ENCODE measurements at places on chromosomes 16 and 17.

DNA sequence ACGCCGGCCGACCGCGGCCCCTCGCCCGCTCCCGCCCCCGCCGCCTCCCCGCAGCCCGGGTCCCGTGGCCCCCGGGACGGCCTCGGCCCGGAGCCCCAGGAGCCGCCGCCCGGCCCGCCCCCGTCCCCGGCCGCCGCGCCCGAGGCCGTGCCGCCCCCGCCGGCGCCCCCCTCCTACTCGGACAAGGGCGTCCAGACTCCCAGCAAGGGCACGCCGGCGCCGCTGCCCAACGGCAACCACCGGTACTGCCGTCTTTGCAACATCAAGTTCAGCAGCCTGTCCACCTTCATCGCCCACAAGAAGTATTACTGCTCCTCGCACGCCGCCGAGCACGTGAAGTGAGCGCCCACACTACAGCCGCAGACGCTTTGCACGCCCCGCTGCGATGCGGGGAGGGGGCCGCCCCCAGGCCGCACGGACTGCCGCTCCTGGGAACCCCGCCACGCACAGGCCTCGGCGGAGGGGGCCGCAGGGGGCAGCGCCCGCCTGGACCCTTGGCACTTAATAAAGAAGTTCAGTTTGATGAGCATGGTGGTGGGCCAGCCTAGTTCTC, 35.5 kb upstream of the ZC3H18 start:
- peak; percentile 14 for DNase-seq

DNA sequence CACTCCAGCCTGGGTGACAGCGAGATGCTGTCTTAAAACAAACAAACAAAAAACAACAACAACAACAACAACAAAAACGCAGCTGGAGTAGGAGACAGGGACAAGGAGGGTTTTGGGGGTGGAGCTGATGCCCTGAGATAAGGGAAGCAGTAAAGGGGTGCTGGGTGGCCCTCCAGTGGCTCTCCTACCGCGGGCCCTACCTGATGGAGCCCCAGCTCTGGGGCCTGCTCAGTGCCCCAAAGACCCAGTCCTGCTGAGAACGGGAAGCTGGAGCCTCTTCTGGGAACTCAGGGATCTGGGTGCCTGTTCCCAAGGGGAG, 21.3 kb upstream of the NAGS start:
- no peak for DNase-seq

DNA sequence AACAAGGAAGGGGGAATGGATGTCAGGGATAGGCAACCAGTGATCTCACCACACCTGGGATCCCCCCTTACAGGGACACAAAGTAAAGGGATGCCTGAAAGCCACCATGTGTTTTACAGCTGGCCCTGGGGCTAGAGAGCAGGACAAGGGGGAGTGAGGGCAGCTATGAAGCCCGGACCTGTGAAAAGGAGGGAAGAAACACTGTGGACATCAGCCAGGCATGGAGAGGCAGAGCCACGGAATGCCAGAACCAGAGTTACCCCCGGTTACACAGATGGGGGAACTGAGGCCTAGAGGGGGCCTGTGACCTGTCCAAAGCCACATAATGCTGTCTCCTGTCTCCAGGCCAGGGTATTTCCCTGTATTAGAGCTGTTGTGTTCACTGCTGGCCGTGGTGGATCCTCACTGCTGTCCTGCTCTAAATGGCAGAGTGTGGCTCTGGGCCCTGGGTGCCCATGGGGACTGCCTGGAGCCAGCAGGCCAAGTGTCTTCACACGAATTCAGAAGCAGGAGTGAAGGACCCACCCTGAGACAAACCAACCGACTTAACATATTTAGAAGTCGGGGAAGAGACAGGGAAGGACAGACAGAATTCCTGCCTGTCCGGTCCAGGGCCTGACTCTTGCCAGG, 29.7 kb upstream of the ITGA3 start:
- no peak for DNase-seq

DNA sequence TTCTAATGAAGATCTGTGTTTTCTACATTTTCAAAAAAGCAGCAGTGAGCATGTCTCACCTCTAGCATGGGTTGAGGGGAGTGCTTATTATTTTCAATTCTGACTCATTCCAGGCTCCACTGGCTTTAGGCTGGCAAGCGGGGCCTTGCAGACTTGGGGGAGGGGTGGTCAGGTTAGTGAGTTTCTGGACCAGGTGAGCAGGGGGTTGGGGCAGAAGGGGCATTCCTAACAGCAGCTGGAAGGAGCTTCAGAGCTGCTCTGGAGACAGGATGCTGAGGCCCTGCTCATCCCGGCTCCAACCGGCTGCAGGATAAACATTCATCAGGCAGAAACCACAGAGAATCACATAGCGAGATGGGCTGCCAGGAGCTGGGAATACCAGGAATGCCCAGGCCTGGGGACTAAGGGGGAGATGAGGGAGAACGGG, 10.5 kb upstream of the KRT19 start:
- DNase-seq: no peak

DNA sequence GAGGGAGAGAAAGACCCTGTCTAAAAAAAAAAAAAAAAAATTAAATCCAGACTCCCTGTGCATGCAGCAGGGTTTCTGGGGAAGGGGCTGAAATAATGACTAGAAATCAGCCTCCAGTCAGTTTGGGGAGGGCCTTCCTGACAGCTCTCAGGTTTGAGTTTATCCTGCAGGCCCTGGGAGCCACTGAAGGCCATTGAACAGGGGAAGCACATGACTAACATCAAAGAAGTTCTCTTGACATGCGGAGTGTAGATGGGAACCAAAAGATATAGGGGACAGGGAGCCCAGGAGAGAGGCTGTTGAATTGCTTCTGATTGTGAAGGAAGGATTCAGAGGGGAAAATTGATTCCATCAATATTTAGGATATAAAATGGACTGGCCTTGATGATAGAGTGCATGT, 2.8 kb upstream of the RABEP2 start:
- no peak for DNase-seq

DNA sequence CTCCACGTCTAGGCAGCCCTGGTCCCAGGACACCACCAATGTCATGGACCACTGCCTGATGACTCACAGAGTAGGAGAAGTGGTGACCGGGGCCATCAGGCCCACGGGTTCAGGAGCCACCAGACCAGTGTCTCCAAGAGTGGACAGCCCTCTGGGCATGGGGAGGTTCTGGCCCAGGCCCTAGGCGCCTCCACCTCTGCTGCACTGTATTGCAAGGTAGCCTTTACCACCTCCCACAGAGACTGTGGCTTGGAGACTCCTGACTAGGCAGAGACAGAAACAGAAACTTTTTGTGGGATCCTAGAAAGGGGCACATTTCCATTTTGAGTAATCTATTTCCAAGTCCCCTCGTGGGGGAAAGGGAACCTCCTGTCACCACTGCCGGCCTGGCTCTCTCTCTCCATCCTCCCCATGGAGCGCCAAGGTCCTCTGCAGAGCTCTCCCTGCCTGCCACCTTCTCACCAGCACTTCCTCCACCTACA, 2.9 kb downstream of the CDIP1 start:
- no peak for DNase-seq

- no peak for DNase-seq
Observed at GRCh38 chr16:5367951-5368350, 270.4 kb upstream of the EEF2KMT start.

DNA sequence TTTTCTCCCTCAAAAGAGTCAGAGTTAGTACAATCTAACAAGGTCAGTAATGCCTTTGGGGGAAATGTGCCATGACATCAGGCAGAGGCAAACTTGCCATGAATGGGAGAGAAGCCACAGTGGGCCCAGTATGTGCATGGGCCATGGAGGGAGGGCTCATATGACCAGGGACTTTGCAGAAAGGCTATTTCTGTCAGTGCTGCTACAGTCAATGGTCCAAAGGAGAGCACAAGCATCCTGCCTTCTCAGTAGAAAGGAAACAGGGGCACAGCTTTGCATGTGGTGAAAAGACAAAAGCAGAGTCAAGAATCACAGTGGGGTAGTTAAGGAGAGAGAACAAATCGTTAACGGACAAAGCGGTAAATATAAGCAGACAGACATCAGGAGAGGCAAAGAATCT, 11.2 kb upstream of the CORO6 start:
- no peak for DNase-seq

GRCh38 chr17:59466946-59467801, 98.2 kb upstream of the DHX40 start:
- DNase-seq: no peak

DNA sequence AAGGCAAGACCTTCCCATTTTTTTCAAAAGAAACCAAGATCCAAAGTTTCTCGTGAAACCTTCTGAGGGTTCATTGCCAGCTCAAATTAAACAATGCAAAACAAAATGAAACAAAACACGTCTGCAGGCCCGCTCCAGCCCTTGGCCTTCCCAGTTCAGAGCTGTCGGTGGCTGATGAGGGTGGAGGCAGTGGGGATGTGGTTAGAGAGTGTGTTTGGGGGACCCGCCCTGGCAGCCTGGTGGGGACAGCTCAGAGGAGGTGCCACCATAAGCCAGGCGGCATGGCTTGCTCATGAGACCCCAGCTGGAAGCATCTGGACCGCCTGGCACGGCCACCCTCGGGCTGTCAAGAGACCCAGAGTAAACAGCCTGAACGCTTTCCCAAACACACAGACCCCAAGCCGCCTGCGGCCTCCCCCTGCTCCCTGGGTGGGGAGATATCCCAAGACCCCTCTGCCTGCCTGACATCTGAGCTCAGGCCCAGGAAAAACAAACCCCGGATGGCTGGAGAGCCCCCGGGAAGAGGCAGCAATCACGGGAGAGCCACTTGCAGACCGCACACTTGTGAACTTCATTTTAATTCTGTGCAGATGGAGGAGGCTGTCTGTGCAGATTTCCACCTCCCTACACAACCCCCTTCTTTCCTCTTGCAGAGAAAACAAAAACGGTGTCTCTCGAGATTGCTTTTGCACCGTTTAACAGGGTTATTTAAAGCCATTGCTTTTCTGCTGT, 35.4 kb upstream of the LITAF start:
- peak; percentile 38 for DNase-seq

GRCh38 chr17:58783380-58783779, 27.7 kb downstream of the PPM1E start:
- DNase-seq: no peak

DNA sequence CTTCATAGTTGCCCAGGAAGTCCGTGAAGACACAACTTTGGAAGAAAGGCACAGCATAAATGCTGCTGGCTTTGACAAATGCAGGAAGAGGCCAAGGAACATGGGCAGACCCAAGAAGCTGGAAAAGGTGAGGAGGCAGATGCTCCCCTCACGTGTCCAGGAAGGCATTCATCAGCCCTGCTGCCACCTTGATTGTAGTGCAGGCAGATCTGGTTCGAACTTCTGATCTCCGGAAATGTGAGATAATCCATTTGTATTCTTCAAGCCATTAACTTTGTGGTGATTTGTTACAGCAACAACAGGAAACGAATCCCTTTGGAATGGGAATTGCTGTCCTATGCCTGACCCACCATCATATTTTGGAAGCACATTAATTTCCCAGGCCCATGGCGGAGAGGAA, 28.5 kb upstream of the LCMT1 start:
- DNase-seq: no peak

GRCh38 chr16:81516478-81517149, 72.0 kb downstream of the CMIP start:
- DNase-seq: no peak

DNA sequence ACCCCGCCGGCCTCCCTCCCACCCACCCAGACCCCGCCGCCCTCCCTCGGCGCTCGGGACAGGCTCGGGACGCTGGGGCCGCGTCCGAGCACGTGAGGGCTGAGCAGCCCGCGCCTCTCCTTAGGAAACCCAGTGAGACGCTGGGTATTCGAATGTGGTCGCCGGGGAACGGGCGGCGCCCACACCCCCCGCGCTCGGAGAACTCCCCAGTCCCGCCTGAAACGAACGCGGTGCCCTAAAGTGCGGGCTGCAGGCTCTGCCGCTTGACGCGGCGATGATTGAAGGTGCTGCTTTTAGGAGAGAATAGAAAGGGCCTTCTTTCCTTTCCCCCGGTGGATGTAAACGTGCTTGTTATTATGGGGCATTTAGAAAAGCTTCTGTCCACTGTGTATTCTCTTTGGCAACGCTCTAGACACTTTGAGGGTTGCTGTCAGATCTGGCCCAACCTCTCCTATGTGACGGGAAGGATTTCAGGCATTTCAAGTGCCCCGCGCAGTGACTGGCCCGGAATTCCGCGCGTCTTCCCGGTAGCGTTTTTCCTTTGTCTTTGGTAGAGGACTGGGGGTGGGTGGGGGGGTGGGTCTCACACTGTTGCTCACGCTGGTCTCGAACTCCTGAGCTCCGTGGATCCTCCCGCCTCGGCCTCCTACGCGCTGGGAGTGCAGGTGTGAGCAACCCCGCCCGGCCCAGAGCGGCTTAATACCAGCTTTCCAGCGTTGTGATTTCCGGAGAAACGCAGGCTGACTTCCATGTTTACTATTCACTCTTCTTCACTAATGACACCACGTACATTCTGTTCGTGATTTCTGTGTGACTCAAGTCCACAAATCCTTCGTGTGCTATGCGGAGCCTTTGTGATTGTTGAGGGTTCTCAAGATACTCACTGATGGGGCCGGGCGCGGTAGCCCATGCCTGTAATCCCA, 21.8 kb upstream of the FOXK2 start:
- peak; percentile 28 for DNase-seq

GRCh38 chr17:79835470-79835899, 3.8 kb downstream of the CBX4 start:
- DNase-seq: no peak

GRCh38 chr16:78277321-78278055, 178.0 kb downstream of the WWOX start:
- no peak for DNase-seq

- no peak for DNase-seq
Observed at GRCh38 chr17:78592991-78593329, 15.8 kb upstream of the DNAH17 start.

DNA sequence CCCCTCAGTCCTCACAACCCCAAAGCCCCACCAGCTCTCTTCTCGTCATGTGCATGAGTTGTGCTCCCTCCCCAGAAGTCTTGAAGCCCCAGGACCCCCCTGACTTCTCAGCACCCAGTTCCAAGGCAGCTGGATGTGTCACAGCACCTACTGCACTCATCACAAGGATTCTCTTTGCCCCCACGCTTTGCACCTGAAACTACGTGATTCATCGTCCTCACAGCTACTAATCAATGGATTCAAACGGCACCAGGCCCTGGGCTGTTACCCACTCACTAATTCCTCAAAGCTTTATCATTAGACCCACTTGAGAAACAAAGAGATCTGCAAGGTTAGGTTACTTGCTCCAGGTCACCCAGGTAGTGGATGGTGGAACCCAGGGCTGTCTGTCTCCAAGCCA, 45.1 kb upstream of the NDRG4 start:
- DNase-seq: no peak

GRCh38 chr16:83630979-83631378, 176.8 kb upstream of the HSBP1 start:
- DNase-seq: no peak

GRCh38 chr16:84582958-84583516, 34.8 kb downstream of the COTL1 start:
- no peak for DNase-seq

GRCh38 chr17:44384823-44385286, 4.6 kb downstream of the ITGA2B start:
- DNase-seq: no peak

- peak; percentile 27 for DNase-seq
Observed at GRCh38 chr17:35540589-35541404, 3.3 kb upstream of the SLFN12L start.

Data from activated T-cell treated with anti-CD3 and anti-CD28 coated beads for 1 hour (primary cell).